ENCODE measurements at places on chromosomes 5 and 9.

- no peak for DNase-seq
These were observed 180.4 kb downstream of the GAS1 start for GRCh38 chr9:86766912-86767311.

GRCh38 chr9:22976454-22976853 is 529.8 kb downstream of the DMRTA1 start:
- no peak for DNase-seq

- DNase-seq = no peak
These were observed 57.1 kb upstream of the NMUR2 start for GRCh38 chr5:152462021-152462721.

DNA sequence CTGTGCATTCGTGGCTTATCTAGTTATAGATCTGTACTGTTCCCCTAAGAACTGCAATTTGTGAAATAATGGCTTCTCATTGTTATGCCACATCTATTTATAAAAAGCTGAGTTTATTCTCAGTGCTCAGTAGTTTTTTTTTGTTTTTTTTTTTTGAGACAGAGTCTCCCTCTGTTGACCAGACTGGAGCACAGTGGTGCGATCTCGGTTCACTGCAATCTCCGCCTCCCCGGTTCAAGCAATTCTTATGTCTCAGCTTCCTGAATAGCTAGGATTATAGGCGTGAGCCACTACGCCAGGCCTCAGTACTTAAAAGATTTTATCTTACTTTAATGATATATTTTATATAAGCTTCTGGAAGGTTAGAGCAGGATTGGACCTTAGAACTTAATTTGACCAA is 19.0 kb downstream of the SEC61B start:
- DNase-seq = no peak

DNA sequence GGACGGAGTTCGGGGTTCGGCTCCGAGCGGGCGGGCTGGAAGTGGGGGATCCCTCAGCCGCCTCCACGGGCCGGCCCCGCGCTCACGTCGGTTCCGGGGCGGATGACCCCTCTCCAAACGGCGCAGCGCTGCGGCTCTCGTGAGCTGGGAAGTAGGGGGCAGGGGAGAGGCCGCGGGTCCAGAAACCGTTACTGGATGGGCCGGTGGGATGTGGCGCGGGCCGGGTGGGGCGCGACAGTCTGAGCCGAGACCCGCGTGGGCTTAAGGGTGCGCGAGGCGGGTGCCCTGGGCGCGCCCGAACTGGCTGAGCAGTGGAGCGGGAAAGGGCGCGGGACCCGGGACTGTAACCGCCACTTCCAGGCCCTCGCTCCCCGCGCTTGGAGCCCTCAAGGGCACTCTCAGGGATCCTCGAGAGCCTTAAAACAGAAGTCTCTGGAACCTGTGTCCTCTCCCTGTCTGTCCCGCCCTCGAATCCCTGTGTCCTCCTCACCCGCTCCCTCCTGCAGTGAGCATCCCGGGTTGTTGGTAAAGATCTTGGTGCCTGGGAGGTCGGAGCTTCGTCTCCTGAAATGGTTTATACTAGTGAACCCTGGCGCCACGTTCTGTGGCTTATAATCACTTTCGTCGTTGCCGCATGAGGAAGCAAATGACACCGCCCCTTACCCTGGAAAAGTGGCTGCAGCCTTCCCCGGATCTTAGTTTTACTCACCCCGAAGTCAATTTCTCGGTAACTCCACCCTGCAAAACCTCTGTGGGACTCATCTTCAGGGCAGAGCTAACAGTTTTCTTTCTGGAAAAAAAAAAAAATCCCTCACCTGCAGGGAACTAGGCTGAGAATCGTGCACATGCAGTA is 571 bp upstream of the MARCHF11 start:
- no peak for DNase-seq
